ENCODE measurements at places on chromosomes 6 and 20. TPM values are rescaled to one million over a fixed set of nuclear protein-coding genes. Genes with fewer than 3 reads are reported as not detected.

The GNRH2 gene
- polyA plus RNA-seq: 0.22 TPM

The PRDM1 gene
- 3.4 TPM for polyA plus RNA-seq

The BEND6 gene
- 6.8 TPM for polyA plus RNA-seq

The HLA-DRA gene
- polyA plus RNA-seq: 108 TPM

The PSMB8 gene
- polyA plus RNA-seq: 24.1 TPM
